ENCODE measurements at places on chromosomes 7 and 10.

GRCh38 chr10:13152296-13152695, 9.1 kb upstream of the MCM10 start:
- no peak for DNase-seq

DNA sequence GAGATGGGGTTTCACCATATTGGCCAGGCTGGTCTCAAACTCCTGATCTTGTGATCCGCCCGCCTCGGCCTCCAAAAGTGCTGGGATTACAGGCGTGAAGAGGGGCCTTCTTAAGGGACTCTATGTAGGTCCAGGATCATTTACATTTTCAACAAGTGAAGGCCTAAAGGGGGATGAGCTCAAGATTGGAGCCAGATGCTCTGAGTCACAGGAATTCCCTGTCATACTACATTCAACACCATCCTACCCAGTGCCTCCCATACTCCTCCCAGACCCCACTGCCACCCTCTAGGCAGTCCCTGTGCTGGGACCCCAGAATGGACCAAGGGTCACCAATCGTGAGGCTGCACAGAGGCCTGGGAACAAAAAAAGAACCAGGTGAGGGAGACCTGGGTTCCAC, 29.9 kb downstream of the CYTH3 start:
- DNase-seq, result no peak

- DNase-seq, result no peak
Observed at GRCh38 chr7:40137563-40137962, 2.8 kb downstream of the SUGCT start.

DNA sequence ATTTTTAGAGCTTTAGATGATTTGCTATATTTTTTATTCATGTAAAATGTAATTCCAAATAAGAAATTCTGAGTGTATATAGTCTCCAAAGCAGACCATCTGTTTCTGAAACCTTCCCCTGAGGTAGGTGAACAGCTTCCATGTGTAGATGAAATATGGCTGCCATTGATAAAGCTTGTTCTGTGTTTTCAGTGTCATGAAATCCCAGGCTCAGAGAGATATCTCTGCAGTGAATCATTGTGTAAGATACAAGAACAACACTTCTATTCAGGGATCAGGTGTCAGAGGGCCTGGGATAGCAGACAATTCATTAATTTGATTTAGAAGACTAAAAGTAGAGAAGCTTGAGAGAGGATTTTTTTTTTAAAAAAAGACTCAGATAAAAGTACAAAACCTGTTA, 29.1 kb downstream of the ACTA2 start:
- DNase-seq, result no peak

- DNase-seq, result no peak
Observed at GRCh38 chr7:36281945-36282717, 107.5 kb upstream of the ANLN start.

- DNase-seq, result no peak
Observed at GRCh38 chr10:93715345-93715744, 13.0 kb upstream of the FRA10AC1 start.

DNA sequence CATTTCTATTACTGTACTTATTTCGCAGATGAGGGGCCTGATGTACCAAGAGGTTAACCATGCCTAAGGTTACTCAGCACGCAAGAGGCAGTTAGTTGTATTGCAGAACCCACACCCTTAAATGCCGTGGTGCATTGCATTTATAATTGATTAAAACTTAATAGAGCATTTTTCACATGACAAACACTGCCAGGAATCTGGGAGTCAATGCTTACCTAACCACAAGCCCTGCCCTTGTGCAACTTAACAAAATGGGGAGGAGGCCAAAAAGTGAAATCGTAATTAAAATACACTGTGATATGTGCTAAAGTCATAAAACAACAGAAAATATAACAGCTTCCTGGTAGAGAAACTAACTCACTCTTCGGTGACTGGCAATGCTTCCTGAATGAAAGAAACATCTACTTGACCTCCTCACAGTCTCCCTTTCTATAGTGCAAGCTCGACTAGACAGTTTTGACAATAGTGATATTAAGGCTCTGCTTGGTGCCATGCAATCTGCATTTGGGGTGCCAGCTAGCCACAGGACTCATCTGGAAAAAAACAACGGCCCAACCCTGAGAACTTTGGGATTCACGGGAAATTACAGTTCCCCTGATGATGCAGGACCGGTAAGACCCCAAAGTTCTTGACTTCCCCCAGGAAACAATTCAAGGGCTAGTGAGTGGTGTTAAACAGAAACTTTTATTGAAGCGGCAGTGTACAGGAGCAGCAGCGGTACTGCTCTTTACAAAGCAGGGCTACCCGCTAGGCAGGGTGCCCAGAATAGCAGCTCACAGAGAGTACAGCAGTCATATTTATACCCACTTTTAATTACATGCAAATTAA, 612.4 kb downstream of the TNS3 start:
- DNase-seq, result no peak

DNA sequence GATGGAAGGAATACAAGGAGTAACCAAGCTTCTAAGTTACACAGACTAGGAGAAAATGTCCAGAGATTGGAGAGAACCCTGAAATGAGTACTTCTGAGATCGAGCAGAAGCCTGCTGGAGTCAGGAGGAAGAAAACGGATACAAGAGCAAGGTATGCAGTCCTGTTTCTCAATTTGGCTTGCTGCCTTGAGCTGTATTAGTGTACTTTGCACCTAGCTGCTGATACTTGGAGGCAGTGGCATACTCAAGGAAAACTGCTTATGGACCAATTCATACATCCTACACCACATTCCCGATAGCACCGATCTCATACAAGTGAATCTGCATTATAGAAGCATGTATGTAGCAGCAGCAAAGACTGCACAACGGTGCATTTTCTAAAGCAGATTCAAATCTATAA, 14.4 kb downstream of the PIP4K2A start:
- no peak for DNase-seq

GRCh38 chr10:127906548-127907377, at the start of gene PTPRE:
PTPRE (plus strand) TSS chr10:127907103; CDS start chr10:128040882, 133,779 bp downstream.
- peak; percentile 52 for DNase-seq
